ENCODE measurements at places on chromosomes 6 and 20.

DNA sequence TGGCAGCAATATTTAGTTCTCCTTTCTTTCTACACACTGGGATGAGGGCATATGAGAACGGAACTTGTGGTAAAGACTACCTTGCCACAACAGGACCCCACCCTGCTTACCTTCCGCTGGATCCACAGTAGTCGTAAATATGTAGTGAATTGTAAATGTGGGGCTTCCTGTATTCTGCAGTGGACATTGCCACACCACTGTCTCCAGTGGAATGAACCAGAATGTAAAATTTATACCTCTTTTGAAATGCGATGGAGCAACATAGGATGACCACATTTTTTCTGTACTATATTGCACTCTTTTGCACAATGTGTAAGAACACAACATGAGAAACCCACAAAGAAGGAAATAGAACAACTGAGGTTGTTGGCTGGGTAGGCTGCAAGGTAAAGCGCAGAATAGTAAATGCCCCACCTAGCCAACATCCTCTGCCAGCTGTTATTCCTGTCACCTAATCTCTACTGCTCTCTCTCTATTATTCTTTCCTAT, 16.1 kb upstream of the RIPOR2 start:
- DNase-seq = no peak

GRCh38 chr6:140708441-140708840, 1334.0 kb upstream of the CITED2 start:
- DNase-seq = no peak

DNA sequence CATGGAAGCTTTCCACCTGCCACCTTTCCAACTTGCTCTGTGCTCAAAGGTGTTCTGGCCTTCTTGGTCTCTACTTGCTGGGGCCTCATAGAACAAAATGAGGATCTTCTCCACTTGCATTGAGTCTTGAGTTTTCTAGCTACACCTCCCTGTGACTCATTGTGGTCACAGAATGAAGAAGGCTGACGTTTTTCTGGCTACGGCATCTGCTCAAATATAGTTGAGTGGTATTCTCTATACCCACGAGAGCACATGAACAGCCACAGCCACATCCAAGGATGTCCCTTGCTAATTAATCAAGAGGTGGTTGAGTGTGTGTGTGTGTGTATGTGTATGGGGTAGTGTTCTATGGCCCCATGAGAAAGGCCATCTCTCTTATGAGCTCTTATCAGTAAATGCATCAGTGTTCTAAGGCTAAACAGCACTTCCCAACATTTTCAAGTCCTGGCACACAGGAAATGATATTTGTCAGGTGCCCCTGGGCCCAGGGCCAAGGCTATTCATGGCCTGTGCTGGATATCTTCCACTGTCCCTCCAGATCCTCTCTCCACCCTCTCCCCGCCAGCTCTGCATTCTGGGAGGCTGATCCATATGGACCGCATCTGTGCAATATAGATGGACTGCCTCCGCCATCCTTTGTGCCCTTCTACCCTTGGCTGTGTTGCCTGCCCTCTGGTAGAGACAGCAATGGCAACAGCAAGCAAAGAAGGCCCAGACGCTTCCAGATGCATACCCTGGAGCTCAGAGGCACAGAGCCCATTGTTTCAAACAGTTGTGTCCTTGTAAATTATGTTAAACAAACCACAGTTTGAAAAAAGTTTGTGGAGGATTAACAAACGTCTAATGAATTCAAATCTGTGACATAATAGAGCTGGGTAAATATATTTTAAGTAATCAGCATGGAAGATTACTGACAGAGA, 150.2 kb downstream of the LRFN2 start:
- DNase-seq = no peak

DNA sequence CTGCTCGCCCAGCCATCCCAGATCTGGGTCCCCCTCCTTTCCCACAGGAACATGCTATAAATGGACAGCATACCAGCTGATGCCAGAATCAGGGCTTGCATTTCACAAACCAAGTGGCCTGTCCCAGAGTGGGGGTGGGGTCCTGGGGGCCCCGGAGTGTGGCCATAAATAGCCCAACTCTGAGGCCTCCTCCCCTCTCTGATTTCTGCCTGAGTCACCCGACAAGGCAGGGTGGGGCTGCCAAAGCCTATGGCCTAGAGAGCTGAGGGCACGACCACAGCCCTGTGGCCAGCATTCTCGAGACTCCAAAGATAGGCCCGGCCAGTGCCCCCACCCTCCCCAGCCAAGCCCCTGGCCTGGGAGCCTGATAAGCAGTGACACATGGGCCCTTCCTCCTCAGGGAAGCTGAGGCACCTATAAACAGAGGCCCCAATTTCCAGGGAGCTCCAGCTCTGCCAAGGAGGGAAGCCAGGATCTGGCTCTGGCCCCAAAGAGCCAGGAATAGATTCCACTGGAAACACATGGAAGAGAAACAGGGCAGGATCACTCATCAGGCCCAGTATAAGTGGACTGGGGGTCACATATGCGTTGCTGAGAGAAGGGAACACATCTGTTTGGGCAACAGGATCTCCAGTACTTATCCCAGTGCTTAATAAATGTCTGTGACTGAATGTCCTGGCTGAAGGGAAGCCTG, 20.3 kb downstream of the SNTA1 start:
- no peak for DNase-seq

GRCh38 chr6:77036400-77036799, 426.9 kb downstream of the HTR1B start:
- DNase-seq = no peak

GRCh38 chr6:158837684-158838625, 18.8 kb upstream of the EZR start:
- no peak for DNase-seq

DNA sequence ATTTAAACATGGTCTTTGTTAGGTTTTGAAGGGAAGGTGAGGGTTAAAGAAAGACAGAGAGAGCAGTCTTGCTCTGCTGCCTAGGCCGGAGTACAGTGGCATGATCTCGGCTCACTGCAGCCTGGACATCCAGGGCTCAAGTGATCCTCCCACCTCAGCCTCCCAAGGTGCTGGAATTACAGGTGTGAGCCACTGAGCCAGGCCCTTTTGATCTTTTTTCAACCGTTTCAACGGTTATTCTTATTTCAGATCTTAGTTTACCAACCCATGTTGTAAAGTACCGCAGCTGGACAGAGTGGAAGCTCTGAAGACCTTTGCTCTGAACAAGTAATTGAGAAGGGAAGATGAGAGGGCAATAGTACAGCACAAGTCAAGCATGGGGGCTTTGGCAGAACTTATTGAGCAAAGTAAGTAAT, 1.2 kb upstream of the SRPK1 start:
- DNase-seq = no peak

- DNase-seq = peak; percentile 45
These were observed 7.3 kb upstream of the SIRPG start for GRCh38 chr20:1664911-1665310.

GRCh38 chr6:97591955-97592354, 308.9 kb upstream of the MMS22L start:
- DNase-seq = no peak

GRCh38 chr20:19699180-19699971, 58.7 kb upstream of the RIN2 start:
- no peak for DNase-seq

- DNase-seq = no peak
These were observed 69.3 kb downstream of the CEBPB start for GRCh38 chr20:50259705-50260478.

- no peak for DNase-seq
These were observed 313.2 kb downstream of the TFAP2A start for GRCh38 chr6:10101551-10102252.

DNA sequence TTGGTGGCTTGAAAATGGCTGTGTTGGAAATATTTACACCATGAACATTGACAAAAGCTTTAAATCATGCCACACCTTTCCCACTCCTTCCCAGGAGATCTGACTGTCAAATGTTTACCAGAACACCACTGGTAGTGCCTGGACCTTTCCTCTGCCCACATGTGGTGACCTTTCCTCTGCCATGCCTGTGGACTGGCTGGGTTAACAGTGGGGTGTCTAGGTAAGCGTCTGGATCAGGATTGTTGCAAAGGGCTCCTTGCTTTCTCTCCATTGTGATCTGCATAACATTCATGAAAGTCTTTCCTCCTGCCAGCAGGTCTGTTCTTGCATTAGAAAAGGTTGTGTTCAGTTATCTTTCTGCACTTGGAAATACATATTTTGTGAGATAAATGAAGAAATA, 572.7 kb downstream of the DHX35 start:
- DNase-seq = no peak

- no peak for DNase-seq
These were observed 252.7 kb downstream of the DHX35 start for GRCh38 chr20:39214828-39215227.

- DNase-seq = no peak
These were observed 78.0 kb downstream of the SLC22A3 start for GRCh38 chr6:160426136-160426535.

DNA sequence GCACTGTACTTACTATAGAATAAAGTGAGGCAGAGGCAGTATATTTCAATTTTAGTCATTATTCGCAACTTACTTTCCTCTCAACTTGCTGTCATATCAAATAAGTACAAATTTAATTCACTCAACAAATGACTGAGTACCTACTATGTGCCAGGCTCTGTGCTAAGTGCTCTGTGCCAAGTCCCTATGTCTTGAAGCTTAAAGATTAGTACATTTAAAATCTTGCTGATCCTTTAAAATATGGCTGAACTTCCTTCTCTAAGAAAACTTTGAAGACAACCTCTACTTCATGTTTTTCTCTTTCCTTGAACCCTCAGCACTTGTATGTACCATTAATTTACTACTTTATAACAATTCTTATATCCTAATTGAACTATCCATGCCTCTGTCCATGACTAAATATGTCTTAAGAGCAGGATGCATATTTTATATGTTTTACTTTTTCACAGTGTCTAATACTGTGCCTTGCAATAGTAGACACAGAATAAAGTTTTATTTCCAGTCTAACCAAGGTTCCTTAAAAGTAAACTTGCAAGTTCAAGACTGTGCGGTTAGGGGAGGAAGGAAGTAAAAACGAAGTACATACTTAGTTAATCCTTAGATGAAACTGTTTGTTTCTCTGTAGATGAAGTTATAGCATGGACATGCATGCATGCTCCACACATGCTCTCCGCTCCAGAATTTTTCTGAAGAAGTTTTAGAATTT, 10.0 kb upstream of the LATS1 start:
- DNase-seq = no peak

DNA sequence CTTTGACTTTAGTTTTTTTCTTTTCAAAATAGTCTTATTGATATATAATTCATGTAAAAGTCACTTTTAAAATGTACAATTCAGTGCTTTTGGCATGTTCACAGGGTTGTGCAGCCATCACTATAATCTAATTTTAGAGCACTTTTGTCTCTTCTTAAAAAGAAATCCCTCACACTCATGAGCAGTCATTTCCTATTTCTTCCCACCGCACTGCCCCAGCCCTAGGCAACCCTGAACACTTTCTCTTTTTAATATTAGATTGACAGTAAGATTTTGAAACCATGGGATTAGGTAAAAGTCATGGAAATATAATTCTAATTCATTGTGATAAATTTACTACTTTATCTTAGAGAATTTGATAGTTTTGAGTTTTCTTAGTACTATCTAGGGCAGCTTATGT, 309.4 kb downstream of the UTRN start:
- no peak for DNase-seq

GRCh38 chr6:313917-314316, 21.6 kb downstream of the DUSP22 start:
- no peak for DNase-seq

GRCh38 chr6:6686176-6686575, 97.7 kb downstream of the LY86 start:
- DNase-seq = no peak

DNA sequence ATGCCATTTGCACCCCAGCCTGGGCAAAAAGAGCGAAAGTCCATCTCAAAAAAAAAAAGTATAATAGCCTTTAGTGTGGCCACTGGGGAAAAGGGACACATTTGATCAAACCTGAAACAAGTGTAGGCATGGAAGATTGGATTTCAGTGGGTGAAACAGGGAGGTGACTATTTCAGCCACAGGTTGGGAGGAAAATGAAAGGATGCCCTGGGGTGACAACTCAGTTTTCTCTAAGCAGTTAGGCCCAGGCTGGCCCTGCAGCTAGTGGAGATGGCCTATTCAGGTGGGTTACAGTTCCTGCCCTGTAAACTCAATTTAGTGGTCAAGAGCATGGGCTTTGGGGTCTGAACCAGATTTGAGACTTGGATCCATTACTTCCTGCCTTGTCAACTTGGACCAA, 36.4 kb downstream of the SPATA2 start:
- no peak for DNase-seq

DNA sequence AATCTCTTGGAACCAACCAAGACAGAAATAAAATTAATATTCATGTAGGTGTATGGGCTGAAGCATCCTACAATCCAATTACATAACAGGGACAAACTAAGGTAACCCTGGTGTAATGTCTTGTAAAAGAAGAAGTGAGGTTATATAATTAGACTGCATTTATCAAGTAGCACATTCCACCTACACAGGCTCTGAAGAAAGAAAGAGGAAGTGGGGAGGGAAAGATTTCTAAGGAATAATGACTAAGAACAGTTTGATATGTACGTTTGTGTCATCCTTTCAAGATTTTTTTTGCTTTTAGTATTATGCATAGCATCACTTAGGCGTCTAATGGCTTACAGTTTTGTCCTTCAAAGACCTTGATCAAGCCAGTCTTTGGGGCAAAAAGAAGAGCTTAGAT, 139.7 kb downstream of the PLCB1 start:
- no peak for DNase-seq

- DNase-seq = no peak
These were observed 4.7 kb upstream of the GJA1 start for GRCh38 chr6:121430514-121431460.

DNA sequence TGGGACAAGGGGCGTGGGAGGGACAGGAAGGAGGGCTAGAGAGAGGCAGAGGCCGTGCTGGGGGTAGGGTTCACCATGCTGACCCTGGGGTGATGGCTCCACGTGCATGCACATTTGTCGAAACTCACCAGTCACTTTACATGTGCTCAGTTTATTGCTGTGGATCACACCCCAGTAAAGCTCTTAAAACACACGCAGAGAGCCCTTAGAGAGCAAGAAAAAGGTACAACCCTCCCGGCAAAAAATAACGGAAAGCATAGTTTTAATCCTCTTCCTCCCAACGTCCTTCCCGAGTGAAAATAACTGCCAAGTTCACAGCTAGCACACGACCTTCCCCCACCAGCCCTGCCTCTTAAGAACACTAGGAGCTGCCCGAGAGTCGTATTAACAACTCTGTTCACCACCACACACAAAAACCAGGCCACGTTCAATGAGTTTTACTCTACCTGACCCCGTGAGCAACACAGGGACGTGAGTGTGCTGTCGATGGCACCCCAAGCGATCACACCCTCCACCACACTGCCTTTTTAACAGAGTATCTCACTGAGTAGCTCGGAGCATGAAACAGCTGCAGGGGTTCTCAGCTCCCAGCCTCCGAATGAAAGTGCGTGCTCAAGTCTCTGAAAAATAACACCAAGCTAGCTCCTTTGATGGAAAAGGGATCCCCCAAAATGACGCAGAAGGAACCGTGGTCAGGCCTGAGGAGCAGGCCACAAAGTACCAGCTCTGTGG, 39.7 kb downstream of the TAF4 start:
- no peak for DNase-seq

- no peak for DNase-seq
These were observed 182.4 kb downstream of the DLL1 start for GRCh38 chr6:170108456-170108855.
